Suprapubic skin (tissue), 4 donors: ENCODE measurements at places on chromosomes 5 and 9. TPM values are rescaled to one million over a fixed set of nuclear protein-coding genes. Genes with fewer than 3 reads are reported as not detected.

The SURF2 gene
- 36.6 TPM for total RNA-seq

The B4GALT1 gene
- 51.3 TPM for total RNA-seq

GRCh38 chr9:114274217-114274616 is 48.7 kb upstream of the ORM1 start:
- DNase-seq, result peak; percentile 30

GRCh38 chr5:165616490-165617405 is 2111.3 kb downstream of the MAT2B start:
- DNase-seq, result no peak

The TAF11L10 gene
- total RNA-seq, result not detected

DNA sequence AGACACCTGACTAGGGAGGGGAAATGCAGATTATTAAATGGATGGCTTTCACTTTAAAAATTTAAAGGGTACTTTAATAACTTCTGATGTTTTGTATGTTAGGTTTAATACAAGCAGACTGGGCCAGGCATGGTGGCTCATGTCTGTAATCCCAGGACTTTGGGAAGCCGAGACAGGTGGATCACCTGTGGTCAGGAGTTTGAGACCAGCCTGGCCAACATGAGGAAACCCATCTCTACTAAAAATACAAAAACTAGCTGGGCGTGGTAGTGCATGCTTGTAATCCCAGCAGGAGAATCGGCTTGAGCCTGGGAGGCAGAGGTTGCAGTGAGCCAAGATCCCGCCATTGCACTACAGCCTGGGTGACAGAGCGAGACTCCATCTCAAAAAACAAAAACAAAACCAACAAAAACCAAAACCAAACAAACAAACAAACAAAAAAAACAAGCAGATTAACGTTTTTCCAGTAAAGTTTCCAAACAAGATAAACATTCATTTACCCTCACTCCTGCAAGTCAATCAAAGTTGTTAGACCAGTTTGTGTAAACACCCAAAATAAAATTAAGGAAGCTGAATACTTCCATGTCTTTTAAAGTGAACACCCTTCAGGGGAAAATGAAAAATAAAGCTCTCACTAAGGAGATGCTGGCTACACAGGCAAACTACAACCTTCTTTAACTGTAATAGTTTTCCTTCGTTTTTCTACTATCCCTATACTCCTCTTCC is 14.1 kb downstream of the ETF1 start:
- no peak for DNase-seq

DNA sequence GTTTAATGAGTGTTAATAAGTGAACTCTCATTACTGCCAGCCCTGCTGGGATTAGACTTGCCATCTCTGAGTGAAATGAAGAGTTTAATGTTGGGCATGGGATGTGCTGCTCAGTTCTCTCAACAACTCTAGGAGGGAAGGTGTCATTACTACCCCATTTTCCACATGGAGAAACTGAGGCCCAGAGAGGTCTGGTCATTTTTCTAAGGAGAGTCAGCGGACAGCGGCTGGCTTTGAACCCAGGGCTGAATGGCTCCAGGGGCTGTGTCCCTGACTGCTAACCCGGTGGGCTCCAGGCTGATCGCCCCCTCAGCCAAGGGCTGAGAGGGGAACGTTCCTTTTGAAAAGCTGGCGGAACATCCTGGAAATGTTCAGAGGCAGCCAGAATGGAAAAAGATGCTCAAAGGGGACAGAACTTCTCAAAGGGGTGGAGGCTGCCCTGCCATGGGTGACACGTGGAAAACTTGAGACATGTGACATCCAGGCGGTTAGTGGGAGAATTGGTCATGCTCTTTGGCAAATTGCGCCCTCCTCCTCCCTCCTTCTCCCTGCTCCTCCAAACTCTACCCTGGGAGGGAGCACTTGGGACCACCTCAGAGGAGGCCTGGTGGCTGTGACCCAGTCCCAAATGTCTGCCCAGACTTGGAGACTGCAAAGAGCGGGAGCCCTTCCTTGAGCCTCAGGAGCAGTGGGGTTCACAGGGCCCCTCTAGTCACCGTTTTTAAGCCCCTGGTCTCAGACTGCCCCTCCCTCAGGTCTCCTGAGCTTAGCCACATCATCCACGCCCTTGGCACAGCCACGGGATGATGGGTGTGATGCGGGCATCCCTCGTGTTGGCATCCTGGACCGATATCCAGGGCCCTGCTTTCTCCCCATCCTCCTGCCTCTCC is 28.7 kb downstream of the DNM1 start:
- no peak for DNase-seq

- DNase-seq, result no peak
These were observed 143.3 kb upstream of the SMARCA2 start for GRCh38 chr9:1871626-1872419.

The PHF19 gene
- 15.2 TPM for total RNA-seq

DNA sequence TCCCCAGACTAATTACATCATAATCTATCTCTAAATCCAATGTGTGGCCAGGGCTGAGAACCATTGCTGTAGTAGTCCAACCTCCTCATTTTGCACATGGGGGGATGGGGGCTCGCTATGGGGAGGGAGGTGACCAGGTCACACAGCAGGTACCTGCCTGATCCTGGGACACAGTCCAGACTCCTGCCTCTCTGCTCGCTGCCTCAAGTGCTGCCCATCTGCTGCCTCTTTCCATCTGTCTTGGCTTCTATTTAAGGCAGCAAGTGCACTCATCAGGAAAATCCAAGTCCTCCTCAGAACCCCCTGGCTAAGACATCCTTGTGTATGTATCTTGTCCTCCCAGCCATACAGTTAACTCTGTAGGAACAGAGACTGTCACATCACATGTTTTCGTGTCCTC is 57.7 kb upstream of the FRRS1L start:
- DNase-seq, result no peak

GRCh38 chr5:36790847-36791246 is 85.7 kb upstream of the NIPBL start:
- no peak for DNase-seq

GRCh38 chr9:113738496-113738892 is 137.6 kb upstream of the ZNF618 start:
- no peak for DNase-seq

The CCL27 gene
- total RNA-seq, result 169 TPM

- DNase-seq, result no peak
These were observed 26.6 kb downstream of the LHX6 start for GRCh38 chr9:122202111-122202510.

DNA sequence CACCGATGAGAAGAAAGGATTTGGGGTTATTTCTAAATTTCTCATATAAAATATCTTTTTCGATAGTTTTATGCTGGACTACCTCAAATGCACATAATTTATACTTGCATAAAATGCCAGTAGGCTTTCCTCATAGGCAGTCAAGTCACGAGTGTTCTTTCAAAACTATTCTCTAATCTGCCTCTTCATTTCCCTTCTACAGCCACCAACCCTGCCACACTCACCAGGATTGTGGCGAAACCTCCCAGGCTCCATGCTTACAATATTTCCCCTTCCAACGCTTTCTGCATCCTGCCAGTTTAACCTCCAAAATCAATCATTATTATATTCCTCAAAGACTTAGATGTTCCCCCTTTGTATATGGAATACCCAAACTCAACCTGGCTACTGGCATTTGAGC is 65.4 kb downstream of the FRMD3 start:
- no peak for DNase-seq

GRCh38 chr5:165143741-165144140 is 1638.3 kb downstream of the MAT2B start:
- DNase-seq, result no peak

The BRINP1 gene
- not detected for total RNA-seq

GRCh38 chr5:34535433-34535832 is 120.7 kb upstream of the RAI14 start:
- no peak for DNase-seq

DNA sequence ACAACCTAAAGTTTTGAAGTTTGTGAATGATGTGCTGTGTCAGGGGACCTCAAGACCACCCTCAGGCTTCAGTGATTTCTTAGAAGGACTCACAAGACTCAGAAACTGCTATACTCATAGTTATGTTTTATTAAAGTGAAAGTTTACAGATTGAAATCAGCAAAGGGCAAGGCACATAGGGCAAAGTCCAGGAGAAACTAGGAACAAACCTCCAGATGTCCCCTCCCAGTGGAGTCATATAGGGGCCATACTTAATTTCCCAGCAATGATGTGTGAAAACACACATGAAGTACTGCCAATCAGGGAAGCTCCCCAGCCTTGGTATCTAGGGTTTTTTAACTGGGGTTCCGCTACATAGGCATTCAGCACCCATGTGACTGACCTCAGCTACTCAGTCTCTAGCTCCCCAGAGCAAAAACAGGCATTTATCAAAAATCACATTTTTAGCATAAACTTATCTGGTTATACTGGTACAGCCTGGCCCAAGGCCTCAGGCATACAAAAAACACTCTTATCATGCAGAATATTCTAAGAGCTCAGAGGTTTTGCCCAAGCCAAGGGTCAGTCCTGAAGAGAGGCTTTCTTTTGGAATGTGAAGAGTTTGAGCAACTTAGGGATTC is 74.7 kb upstream of the ANKRD55 start:
- DNase-seq, result no peak

GRCh38 chr9:13190040-13190439 is 89.5 kb downstream of the MPDZ start:
- DNase-seq, result no peak

DNA sequence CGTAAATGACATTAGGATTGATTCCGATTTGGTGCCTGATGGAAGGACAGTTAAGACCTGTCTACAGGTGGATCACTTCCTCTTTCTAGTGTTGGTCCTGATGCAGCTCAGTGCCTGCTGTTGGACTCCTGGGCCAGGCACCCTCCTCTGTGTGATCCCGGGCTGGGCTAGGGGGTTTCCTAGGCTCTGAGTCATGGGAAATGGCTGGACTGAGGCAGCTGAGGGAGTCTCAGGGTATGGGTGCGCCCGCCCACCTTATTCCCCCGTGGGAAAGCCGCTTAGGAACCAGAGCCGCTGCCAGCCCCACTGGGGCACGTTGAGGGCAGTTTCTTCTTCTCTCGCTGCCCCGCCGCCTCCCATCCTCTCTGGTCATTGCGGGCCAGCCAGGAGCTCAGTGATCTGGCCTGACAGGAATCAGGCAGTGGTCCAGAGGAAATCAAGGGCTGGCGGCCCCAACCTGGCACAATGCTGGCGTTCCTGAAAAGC is 12.9 kb downstream of the TCF7 start:
- no peak for DNase-seq

DNA sequence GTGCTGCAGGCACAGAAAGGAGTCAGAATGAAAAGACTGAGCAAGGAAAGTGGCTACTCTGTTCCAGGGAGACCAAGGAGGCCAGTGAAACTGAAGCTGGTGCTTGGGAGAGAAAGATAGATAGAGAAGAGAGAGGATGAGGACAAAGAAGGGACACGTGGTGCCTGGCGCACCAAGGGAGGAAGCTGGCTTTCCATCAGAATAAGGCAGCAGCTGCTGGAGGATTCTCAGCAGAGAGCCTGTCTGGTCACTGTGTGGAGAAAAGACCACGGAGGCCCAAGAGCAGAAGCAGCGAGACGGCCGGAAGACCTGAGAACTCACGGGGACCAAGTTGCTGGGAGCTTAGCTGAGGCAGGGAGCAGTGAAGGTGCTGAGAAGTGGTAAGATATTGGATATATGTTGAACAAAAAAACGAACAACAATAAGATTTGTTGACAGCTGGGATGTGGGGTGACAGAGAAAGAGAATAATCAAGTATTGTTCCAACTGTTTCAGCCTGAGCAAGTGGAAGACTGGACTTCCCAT is 116.1 kb downstream of the SEMA5A start:
- no peak for DNase-seq

The FAM151B gene
- 0.56 TPM for total RNA-seq

The DCTN4 gene
- 75.3 TPM for total RNA-seq

DNA sequence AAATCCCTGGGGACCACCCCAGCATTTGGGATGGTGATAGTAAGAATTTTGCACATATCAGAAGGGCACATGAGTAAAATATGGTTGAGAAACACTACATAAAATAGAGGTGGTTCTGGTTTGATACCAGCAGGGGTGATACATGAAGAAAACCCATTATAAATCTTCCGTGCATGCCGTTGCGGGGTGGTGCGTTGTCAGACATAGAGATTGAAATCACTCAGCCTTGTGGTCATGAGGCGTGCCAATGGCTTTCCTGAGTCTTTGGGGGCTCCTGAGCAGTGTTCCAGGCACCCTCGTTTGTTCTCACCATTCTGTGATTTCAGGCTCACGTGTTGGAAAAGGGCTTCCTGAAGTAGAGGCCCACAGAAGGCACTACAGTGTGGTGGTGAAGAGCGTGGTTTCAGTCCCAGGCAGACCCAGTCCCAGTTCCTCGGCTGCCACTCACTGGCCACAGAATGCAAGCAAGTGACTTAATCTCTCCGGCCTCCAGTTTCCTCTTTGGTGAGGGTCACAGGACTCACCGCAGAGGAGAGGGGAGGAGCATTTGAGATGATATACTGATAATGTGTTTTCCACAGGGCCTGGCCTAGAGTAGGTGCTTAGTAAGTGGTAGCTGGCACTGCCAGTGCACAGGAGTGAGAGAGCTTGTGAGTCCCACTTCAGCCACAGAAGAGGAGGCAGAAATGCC is 20.5 kb upstream of the GLRX start:
- no peak for DNase-seq

The SEMA5A gene
- total RNA-seq, result 16.3 TPM

DNA sequence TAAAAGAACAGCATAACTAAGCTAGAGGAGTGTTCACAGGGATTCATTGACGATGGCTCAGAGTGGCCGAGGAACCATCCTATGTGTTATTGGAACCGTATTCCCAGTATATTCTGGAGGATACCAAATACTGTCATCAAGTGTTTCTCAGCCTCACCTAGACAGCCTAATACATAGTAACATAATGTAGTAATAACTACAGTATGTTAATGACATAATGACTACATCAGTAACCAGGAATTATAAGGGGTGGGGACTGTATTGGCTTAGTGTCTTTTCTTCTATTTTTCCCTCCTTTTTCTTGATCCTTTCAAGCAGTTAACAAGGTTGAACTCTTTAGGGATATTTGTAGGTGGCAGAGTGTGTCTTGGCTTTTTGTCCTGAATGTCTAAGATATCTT is 26.6 kb upstream of the C9 start:
- no peak for DNase-seq

The SEPTIN8 gene
- total RNA-seq, result 80.8 TPM

- DNase-seq, result no peak
These were observed 3.6 kb upstream of the DPH7 start for GRCh38 chr9:137582286-137582860.
